Posterior cingulate gyrus (tissue), 11 donors: ENCODE measurements at places on chromosomes 3 and 15.

- no peak for DNase-seq
Observed at GRCh38 chr15:67887776-67888175, 47.9 kb upstream of the RNU6-1 start.

- peak; percentile 10 for DNase-seq
Observed at GRCh38 chr3:49378249-49378895, 20.2 kb upstream of the GPX1 start.

DNA sequence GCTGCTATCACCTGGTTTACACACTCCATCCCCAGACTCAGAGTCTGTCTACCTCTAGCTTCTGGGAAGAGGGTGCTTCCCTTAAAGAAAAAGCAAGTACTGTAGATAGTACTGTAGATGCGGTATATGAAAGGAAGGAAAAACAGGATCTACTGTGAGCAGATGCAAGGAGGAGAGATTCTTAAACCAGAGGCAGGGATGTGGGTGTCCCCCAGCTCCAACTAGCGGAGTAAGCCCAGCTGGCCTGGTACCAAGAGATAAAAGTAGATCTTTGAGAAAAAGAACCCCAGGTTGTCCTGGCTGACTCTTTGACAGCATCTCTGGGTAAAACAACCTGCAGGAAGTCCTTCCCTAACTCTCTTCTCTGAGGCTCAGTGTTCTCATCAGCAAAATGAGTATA, 523.7 kb upstream of the PROK2 start:
- DNase-seq, result no peak

DNA sequence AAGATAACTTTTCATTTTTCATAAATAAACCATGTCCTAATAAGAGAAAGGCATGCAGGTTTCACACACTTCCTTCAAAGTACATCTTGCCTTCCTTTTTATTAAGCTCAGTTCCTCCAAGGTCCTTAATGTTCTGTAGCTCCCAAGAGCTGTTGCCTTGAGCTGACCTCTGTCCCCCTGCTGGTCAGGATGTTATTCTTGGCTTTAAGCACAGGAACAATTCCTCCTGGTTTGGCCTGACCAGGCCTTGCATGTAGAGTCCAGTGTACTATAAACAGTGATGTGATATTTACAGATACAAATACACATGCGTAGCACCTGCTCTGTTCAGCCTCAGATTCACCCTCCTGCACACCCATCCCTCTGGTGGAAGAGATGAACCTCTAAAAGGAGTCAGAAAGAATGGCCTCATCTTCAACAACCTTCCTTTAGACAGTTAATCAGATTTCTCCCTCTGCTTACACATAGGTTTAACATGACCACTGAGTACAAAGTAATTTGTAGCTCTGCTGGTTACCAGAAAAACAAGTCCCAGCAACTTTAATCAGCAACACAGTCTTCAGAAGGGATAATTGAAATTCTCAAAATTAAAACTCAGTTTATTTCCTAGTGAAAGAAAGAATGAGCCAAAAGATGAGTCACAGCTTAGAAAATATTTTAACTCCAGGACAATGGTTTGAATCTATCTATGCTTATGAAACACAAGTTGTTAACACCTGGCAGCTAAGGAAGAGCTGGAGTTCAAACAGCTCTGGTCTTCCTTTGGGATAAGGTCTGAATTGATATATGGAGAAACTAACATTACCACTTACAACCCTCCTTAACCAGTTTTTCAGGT, 46.5 kb downstream of the PTPN9 start:
- no peak for DNase-seq

GRCh38 chr3:10594915-10595314, 89.5 kb upstream of the ATP2B2 start:
- no peak for DNase-seq

DNA sequence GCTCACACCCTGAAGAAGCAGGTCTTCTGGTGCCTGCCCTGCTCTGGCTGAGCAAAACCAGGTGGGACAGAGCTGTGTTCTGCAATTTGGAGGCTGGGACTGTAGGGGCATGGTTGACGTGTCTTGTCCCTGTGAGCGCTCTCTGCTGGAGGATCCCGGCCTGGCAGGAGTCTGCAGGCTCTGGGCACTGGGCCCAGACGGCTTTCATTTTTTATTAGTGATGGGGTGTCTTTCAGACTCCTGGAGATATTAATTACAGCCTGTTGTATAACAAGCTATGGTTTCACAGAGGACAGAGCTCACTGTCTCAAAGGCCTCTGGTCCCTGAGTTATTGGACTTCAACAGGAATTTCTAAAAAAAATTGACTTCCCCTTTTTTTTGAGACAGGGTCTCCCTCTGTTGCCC, 29.5 kb upstream of the ZNF710 start:
- peak; percentile 91 for DNase-seq

DNA sequence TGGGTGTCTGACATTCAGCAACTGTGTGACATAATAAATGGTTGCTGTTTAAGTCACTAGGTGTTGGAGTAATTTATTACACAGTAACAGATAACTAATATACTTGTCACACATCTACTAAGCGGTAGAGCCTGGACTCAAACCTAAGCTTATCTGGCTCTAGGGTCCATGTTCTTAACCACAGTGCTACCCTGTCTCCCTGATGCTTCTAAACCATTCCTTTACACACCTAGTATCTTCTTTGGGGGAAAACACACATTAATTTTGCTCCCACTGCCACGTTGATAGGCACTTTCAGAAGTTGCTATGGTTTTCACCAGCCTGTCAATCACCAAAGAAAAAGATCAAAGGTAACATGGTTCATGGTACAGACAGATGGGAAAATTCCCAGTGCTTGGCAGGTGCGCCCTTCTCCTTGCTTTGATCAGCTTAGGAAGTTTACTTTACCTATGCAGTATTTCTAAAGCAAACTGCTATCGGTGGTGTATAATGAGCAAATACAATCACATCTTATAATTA, 150.8 kb downstream of the PDZRN3 start:
- no peak for DNase-seq

GRCh38 chr15:70753101-70753829, 10.1 kb downstream of the UACA start:
- no peak for DNase-seq

DNA sequence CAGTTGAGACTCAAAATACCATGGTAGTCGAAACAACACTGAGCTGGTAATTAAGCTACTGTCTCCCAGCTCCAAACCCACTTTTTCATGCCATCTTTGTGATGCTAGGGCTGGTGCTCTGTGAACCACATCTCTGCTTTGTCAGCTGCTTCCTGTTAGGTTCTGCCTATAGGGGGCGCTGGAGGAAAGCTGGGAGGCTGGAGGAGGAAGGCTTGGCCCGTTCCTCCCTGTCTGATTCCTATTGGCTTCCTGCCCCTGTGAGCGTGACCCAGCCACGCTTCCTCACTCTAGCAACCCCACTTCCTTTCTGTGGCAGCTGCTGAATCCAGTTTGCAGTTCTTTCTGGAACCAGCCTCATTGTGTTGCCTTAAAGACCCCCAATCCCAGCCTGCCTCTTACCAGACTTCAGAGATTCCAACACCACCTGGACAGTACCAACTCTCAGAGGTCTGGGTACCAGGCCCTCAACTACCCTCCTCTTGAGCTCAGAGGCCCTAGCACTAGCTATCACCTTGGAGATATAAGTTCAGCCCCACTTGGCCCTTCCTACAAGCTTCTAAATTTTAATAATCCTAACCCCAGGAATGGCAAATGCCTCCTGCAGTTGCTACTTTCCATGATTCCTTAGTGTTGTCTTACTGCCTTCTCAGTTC, 120.9 kb downstream of the ERC2 start:
- DNase-seq, result peak; percentile 33

DNA sequence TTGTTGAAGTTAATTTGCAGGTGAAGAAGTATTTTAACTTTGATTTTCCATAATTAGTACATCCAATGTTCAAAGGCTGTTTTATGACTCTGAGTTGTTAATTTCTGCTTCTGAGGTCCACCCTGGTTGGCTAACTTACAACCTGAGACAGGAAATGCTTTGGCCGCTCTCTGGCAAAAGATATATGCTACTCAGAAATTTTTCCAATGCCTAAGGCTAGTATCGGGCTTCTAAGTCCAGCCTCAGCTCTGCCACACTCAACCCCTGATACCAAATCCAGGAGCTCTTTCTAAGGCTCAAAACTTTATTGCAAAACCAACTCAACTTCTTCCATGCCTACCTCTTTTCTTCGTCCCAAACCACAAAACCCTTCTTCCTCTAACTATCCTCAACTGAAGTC, 192.9 kb downstream of the NEK10 start:
- DNase-seq, result no peak

GRCh38 chr3:52245322-52246263, at the start of gene PPM1M:
TSS of gene PPM1M (plus strand) at chr3:52245759. CDS start at chr3:52245825, 66 bp downstream.
- DNase-seq, result no peak

DNA sequence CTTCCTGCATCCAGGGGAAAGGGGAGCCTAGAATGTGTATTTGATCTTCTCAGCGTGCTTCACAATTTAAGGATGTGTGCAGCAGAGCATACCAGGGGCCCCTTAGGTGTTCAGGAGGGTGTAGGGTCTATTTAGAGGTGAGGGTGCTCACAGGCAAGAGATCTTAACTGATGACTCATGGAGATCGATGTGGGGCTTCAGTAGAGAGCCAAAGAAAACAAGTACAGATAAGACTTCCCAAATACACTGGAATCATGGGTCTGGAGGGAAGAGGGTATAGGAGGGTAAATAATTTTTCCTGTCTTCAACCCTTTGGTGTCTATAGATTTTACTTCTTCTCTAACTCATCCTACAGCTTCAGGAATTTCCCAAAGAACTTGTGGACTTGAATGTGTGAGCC, 170.2 kb upstream of the LRRC3B start:
- DNase-seq, result no peak

GRCh38 chr15:50996641-50997040, 88.2 kb downstream of the AP4E1 start:
- DNase-seq, result no peak

- no peak for DNase-seq
Observed at GRCh38 chr15:79900087-79900486, 3.3 kb upstream of the MTHFS start.
